Cerebellar cortex (tissue), 1 donor: ENCODE measurements at places on chromosomes 7 and 10.

DNA sequence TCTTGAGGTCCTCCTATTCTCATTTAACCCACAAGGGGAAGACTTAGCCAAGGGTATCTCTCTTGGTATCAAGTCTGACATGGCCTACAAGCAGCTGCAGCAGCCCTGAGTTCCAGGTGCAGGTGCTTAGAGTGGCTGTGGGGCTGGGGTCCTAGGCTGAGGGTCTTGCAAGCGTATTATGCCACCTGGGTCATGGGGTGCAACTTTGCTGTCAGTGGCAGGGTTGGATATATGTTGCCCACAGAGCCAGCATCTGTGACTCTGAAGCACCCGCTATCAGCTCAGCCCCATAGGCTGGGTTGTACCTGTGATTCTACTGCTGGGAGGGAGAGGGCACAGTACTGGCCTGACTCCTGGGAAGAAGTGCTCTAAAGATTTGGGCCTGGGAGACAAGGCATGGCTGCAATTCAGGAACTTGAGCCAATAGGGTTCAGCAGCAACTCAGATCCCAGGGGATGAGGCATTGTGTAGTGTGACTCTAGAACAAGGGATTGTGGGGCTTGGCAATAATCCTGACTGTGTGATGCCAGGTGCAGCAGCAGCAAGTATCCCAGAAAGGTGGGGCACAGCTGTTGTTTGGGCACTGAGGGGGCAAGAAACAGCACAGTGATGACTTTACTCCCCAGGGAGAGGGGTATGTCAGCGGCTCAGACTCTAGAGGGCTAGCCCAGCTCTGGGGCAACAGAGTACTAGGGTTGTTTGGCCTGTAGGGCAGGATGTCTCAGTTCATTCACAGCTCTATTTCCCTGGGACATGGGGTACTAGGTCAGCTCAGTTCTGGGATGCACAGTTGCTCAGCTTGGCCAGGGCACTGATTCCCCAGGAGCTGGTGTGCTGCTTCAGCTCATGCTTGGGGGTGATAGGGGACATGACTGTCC is 41.4 kb downstream of the NEURL1 start:
- no peak for DNase-seq

GRCh38 chr7:110071192-110071591 is 1019.7 kb upstream of the LRRN3 start:
- no peak for DNase-seq

DNA sequence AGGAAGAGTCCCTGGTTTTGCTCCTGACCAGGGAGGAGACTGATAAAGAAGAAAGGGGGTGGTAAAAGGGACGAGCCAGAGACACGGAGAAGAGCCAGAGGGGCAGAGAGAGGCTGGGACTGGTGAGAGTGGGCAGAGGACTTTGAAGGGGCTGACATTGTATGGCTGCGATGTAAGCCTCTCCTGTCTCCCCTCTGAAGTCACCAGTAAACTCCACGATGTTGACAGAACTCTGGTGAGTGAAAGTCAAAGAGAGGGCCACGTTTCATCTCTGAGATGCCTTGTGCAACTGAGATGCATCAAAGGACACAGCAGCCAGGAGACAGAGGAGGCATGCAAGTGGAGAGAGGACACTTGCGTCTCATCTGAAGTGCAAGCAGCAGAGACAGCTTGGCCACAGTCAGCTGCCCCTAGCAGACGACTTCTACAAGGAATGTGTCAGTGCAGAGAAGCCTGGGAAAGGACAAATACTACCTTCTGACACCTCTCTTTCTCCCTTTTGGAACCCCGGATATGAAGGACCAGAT is 54.3 kb downstream of the SMKR1 start:
- no peak for DNase-seq

DNA sequence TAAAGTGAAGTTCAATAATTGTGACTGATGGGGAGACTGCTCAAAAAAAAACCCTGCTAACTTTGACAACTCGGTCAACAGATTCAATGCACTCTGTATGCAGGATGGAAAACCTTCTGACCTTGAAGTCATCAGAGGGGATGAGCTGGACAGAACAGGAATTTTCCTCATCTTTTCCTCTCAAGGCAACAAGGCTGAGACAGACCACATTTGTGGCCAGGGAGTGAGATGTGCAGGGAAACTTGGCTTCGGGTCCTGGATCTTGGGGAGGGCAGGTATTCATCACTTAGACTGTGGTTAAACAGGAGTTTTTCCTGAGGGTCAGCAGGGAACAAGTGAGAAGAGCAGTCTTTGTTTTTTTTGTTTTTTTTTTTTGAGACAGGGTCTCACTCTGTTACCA is 100.6 kb downstream of the BAMBI start:
- no peak for DNase-seq

DNA sequence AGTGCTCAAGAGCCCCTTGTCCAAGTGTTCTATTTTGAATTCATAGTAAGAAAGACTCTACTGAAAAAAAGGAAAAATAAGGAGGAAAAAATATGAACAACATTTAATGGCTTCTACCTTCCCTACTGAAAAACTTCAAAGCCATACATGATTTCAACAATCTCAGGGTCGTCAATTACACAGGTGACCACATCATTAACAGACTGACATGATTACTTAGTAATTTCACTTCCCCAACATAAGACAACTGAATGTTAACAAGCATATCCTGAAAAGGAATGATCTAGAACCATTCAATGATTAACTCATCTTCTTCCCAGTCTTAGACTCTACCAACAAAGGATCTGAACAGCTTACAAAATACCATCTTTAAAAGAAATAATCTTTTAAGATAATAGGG is 34.8 kb downstream of the MEOX2 start:
- no peak for DNase-seq

GRCh38 chr10:5544216-5544805 is 19.6 kb downstream of the CALML3 start:
- DNase-seq: no peak

GRCh38 chr7:41374150-41374848 is 328.6 kb downstream of the INHBA start:
- no peak for DNase-seq

DNA sequence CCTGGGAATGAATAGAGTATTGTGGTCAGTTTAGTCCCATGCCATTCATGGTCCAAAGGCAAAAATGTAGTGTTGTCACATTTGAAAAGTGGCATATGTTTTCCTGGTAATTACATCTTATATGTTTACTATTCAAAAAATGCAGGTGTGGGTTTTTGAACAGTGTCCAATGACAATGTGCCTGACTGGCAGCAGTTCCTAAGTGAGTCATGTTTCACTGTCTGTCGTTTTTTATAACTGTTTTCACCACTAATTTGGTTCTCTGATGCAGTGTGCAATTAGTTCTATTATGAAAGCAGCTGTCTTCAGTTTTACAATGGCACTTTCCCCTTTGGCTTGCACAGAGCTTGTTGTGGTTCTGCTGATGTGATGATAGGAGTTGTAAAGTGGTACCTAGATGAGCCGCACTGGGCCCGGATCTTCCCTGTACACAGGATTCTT is 162.3 kb downstream of the SEM1 start:
- no peak for DNase-seq
